ENCODE measurements at places on chromosomes 2 and 18. TPM values are rescaled to one million over a fixed set of nuclear protein-coding genes. Genes with fewer than 3 reads are reported as not detected.

DNA sequence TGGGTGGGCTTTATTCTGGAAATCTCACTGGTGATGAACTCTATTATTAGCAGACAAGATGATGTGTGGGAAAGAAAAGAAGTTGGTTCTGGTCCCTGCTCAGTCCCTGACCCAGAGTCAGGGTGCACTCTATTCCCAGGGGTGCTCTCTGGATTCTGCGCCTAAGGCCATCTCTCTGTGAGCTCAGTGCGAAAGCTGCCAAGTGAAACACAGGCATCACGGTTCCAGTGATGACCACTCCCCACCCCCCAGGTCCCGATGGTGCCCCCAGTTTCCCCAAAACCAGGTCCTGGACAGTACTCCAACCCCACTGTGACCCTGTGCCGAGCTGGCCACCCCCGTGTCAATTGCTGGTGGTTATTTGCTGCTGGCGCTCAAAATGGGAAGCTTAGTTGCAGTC lies 30.1 kb downstream of the RHOB start:
- DNase-seq, result peak; percentile 20

DNA sequence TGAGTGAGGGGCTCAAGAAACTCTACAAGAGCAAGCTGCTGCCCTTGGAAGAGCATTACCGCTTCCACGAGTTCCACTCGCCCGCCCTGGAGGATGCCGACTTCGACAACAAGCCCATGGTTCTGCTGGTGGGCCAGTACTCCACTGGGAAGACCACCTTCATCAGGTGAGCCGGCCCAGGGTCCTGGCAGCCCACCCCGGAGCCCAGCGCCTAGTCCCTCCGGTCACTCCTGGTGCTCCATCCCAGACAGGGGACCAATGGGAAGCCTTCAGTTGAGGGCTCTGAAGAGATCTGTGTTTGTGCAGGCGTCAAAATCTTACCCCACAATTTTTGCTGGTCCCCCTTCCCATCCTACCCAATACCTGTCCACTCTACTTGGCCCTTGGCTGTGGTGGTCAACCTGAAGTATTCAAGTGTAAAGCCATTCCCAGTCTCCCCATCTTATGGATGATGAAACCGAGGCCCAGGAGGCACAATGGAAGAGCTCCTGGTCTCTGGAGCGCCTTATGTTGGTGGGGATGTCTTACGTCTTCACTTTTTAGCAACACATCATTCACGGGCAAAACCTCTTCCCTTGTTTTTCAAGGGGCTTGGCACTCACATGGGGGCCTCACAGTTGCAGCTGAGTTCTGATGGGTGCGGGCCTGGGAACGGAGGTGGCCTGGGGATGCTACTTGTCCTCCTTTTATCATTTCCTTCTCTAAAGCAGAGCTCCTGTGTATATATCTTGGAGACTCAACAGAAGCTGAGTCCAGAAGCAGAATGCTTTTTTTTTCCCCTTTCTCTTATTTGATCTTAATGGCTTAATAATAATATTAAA lies 941 bp downstream of the EHD3 start:
- DNase-seq, result no peak

- DNase-seq, result no peak
These were observed at the start of gene SP9 for GRCh38 chr2:174334781-174335251. SP9 (plus strand) TSS chr2:174334954; CDS start chr2:174335093, 139 bp downstream.

- no peak for DNase-seq
These were observed 298.7 kb upstream of the ACVR2A start for GRCh38 chr2:147546109-147546508.

GRCh38 chr18:51082571-51083267 lies 52.7 kb downstream of the SMAD4 start:
- no peak for DNase-seq

DNA sequence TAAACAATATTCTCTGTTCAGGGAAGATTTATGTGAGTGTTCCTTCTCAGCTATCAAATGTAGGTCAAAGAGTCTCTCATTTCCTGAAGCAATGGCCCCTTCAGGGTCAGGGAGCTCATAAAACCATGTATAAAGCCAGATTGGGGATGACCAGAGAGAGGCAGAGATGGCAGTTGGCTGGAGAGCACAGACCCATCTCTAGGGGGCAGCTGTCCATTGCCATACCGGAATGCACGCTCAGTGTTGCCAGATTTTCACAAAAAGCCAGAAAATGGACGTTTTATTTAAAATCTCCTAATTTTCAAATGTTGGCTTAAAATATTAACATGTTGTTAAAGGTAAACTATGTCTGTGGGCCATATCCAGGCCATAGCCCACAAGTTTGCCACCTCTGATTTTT lies 1920.7 kb upstream of the CELF4 start:
- no peak for DNase-seq

GRCh38 chr2:170512266-170512665 lies 202.9 kb upstream of the SP5 start:
- no peak for DNase-seq

DNA sequence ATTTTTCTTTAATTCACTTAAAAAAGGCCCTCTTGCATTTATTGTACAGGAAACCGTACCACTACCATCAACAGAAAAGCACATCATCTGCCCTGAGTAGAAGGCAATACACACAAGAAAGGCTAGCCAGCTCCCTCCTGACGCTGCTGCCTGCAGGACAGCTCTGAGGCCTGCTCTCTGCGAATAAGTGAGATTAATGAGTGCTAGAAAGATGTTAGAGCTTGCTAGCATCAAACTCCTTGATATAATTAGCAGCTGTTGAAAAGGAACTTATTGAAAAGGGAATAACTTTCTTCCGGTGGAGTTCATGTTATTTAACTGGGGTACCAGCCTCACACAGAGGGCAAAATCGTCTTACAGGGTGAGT lies 56.1 kb downstream of the INHBB start:
- no peak for DNase-seq

CABLES1 gene
- polyA plus RNA-seq, result 4.3 TPM

HJURP gene
- polyA plus RNA-seq, result 0.61 TPM

AGXT gene
- 0.16 TPM for polyA plus RNA-seq

Data from adrenal gland (tissue), 19 donors.